ENCODE measurements at places on chromosomes 12 and 14. TPM values are rescaled to one million over a fixed set of nuclear protein-coding genes. Genes with fewer than 3 reads are reported as not detected.

DNA sequence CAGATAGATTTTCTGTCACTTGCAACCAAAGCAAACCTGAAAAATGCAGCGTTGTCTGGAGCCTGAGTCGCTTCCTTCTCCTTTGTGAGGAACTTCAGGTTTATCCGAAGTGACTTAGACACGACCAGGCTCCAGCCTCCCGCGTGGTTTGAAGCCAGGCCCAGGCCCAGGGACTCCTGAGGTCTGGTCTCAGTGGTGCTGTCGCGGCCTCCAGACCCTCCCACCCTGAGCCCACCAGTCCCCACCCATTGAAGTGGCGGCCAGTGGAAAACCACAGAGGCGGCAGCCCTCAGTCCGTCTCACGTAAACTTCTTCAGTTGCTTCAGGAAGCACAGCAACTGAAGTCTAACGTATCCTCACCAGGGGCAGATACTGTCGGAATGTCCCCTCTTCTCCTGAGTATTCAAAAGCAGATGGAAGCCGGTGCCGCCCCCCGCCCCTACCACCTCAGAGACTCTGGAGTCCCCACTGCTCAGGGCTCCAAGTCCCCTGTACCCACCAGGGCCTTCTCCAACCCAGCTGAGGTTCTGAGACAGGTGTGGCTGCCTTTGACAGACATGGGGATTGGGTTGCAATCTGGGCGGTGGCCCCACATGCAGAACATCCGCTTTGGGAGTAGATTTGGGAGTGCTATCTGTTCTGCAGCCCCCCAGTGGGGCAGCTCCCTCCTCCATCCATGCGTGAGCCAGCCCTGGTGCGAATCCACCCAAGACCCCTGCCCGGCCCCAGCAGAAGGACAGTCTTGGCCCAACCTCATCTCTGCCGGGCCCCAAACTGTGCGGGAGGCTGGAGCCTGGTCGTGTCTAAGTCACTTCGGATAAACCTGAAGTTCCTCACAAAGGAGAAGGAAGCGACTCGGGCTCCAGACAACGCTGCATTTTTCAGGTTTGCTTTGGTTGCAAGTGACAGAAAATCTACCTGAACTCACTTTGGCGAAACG lies 26.6 kb upstream of the GALNT9 start:
- no peak for DNase-seq
- no peaks in the 10 kb centered on the region for H3K36me3 ChIP-seq
- H3K4me3 ChIP-seq = no peak overlapping the region
- H3K27ac ChIP-seq = no peak overlapping the region
- H3K4me1 ChIP-seq = no peaks in the 10 kb centered on the region
- no peaks in the 10 kb centered on the region for H3K27me3 ChIP-seq

DNA sequence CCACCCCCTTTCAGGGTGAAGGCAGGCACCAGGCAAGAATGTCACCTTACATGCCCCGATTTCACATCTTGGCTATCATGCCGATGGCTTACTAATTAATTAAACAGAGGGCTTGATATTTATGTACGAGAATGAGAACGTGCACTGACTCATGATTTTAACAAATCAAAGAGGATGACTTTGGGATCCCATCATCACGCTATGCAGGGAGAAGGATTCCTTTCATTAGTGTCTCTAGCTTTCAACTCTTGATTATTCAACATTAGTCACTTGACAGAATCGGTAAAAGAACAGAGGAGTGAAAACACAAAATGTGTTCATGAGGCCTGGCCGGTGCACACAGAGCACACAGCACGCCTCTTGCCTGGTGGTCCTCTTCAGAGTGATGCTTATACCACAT lies 80.6 kb downstream of the PRKAB1 start:
- H3K27ac ChIP-seq = no peak overlapping the region
- H3K27me3 ChIP-seq = no peaks in the 10 kb centered on the region
- H3K36me3 ChIP-seq = peaks cover 28% of the 10 kb centered on the region
- no peak overlapping the region for H3K4me3 ChIP-seq
- no peak for DNase-seq
- no peaks in the 10 kb centered on the region for H3K4me1 ChIP-seq

The SLC5A8 gene
- 0.35 TPM for total RNA-seq

The ISM2 gene
- 0.69 TPM for total RNA-seq

The WNT1 gene
- total RNA-seq = not detected

The PKP2 gene
- total RNA-seq = 49.9 TPM

- peak overlapping the region; percentile 78 for H3K4me3 ChIP-seq
- H3K27ac ChIP-seq = no peak overlapping the region
- H3K36me3 ChIP-seq = no peaks in the 10 kb centered on the region
- H3K4me1 ChIP-seq = peaks cover 41% of the 10 kb centered on the region
- no peak for DNase-seq
Measured at GRCh38 chr12:122894193-122895121, 1.5 kb downstream of the VPS37B start.

GRCh38 chr12:110289044-110289710 lies 8.1 kb downstream of the ATP2A2 start:
- peaks cover 43% of the 10 kb centered on the region for H3K36me3 ChIP-seq
- H3K4me3 ChIP-seq = no peak overlapping the region
- peaks cover 20% of the 10 kb centered on the region for H3K4me1 ChIP-seq
- H3K27ac ChIP-seq = no peak overlapping the region

DNA sequence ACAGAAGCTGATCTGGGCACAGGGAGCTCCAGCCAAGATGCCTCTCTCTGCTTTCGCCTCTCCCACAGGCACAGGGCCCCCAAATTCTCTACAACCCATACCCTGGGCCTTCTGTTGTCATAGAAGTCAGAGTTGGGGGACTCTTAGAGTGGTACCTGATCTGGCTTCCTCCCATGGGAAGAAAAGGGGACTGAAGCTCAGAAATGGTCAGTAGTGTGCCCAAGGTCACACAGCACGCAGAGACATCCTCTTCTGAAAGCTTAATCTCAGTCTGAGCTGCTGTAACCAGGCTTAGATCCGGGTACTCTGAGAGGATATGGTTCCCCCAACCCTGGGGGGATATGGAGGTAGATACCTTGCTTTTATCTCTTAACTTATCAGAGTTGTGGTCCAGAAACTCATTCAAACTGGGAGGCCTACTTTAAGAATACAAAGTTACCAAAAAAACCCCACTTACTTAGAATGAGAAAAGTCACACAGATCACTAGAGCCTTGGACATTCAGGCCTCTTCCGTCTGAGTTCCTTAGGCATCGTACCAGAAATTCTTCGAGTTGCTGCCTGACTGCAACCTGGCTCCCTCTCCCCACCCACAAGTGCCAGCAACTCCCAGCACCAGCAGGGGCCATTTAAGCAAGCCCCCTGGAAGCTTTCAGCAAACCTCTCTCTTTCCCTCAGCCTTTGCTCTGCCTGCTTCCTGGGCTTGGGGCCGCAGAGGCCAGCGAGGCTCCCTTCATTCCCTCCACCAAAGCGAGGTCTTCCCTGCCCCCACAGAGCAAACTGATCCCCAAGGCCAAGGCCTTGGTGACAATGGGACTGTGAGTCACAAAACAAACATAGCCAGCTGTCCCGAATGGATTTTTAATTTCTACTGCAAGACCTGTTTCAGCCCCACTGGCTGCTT lies 13.9 kb downstream of the KRT7 start:
- no peak overlapping the region for H3K4me3 ChIP-seq
- no peaks in the 10 kb centered on the region for H3K36me3 ChIP-seq
- no peak overlapping the region for H3K27ac ChIP-seq
- H3K4me1 ChIP-seq = no peaks in the 10 kb centered on the region
- DNase-seq = peak; percentile 16

DNA sequence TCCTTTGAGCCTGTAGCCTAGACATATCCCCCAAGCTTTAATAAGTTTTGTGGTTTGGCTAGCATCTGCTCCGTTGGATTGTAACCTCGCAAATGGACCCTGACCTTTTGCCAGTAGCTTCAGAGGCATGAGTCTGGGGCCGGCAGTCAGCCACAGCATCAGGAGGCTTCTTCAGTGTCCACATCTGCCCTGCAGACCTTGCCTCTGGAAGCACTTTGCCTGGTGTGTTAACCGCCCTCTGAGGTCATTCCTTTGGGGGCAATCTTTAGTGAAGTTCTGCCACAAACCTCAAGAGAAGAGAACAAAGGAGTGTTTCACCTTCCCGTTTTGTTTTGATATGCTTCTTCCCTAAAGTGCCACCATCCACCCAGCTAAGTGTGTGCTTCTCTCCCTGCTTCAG lies 71.4 kb downstream of the GNS start:
- DNase-seq = no peak
- no peak overlapping the region for H3K4me3 ChIP-seq
- H3K27me3 ChIP-seq = no peaks in the 10 kb centered on the region
- peaks cover 41% of the 10 kb centered on the region for H3K4me1 ChIP-seq
- 0 out of 2 replicates have a peak overlapping the region, but pooled peaks have one; percentile 30 for H3K27ac ChIP-seq

- H3K4me3 ChIP-seq = 0 out of 2 replicates have a peak overlapping the region, but pooled peaks have one; percentile 43
- peaks cover 9% of the 10 kb centered on the region for H3K4me1 ChIP-seq
- no peak overlapping the region for H3K27ac ChIP-seq
- peak; percentile 98 for DNase-seq
- H3K36me3 ChIP-seq = peaks cover 6% of the 10 kb centered on the region
- H3K27me3 ChIP-seq = no peaks in the 10 kb centered on the region
Measured at GRCh38 chr12:113161415-113162016, 12.0 kb downstream of the CFAP73 start.

GRCh38 chr12:57296291-57296690 lies 45.3 kb upstream of the STAC3 start:
- H3K36me3 ChIP-seq = no peaks in the 10 kb centered on the region
- no peak overlapping the region for H3K4me3 ChIP-seq
- DNase-seq = no peak
- no peaks in the 10 kb centered on the region for H3K27me3 ChIP-seq
- peaks cover 16% of the 10 kb centered on the region for H3K4me1 ChIP-seq

- no peak overlapping the region for H3K27ac ChIP-seq
- no peak overlapping the region for H3K4me3 ChIP-seq
- no peaks in the 10 kb centered on the region for H3K27me3 ChIP-seq
- H3K4me1 ChIP-seq = no peaks in the 10 kb centered on the region
- DNase-seq = no peak
Measured at GRCh38 chr12:65287426-65287825, 8.9 kb downstream of the MSRB3 start.

GRCh38 chr14:105333020-105333490 lies 18.5 kb downstream of the PACS2 start:
- DNase-seq = no peak
- H3K27ac ChIP-seq = no peak overlapping the region
- no peaks in the 10 kb centered on the region for H3K27me3 ChIP-seq
- H3K4me1 ChIP-seq = peaks cover 16% of the 10 kb centered on the region
- no peak overlapping the region for H3K4me3 ChIP-seq

- no peak overlapping the region for H3K4me3 ChIP-seq
- no peak for DNase-seq
- H3K27me3 ChIP-seq = no peaks in the 10 kb centered on the region
Measured at GRCh38 chr12:32826807-32827412, 69.7 kb downstream of the PKP2 start.

DNA sequence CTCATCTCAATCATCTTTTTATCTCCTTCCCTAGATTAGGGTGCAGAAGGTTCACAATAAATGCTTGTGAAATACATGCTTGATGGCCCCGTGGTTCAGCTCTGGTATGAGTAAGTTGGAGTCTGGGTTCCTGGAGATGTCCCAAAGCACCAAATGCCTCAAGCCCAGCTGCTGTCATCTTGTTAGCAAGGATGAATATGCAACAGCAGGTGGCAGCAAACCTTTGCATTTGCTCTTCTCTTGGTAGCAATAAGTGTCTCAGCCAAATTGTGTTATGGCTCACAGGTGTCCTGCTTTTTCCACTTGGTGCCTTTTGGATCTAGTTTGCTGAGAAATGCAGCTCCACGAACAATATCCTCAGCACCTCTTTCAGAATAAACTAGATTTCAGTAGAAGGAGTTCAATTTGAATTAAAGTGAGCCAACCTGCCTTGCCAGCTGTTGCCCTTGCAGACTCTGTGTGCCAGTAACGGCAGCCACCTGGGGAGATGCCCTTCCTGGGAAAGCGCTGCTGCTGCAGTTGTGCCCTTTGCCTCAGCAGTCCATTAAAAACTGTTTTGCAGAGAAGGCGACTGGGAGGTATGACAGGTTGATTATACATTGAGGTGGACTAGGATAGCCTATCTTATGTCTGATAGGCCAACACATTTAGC lies 417.3 kb downstream of the SNAPC1 start:
- H3K27me3 ChIP-seq = no peaks in the 10 kb centered on the region
- no peak overlapping the region for H3K4me3 ChIP-seq
- no peaks in the 10 kb centered on the region for H3K4me1 ChIP-seq
- peak; percentile 90 for DNase-seq
- no peak overlapping the region for H3K27ac ChIP-seq

GRCh38 chr12:116303929-116304328 lies 26.4 kb upstream of the MED13L start:
- H3K27ac ChIP-seq = no peak overlapping the region
- H3K4me3 ChIP-seq = no peak overlapping the region
- H3K36me3 ChIP-seq = no peaks in the 10 kb centered on the region
- peaks cover 3% of the 10 kb centered on the region for H3K4me1 ChIP-seq
- no peaks in the 10 kb centered on the region for H3K27me3 ChIP-seq

GRCh38 chr12:69476276-69477017 lies 6.3 kb downstream of the FRS2 start:
- H3K4me1 ChIP-seq = peaks cover 42% of the 10 kb centered on the region
- no peak overlapping the region for H3K27ac ChIP-seq
- H3K27me3 ChIP-seq = no peaks in the 10 kb centered on the region
- no peak for DNase-seq
- no peak overlapping the region for H3K4me3 ChIP-seq
- no peaks in the 10 kb centered on the region for H3K36me3 ChIP-seq

GRCh38 chr14:69531135-69531534 lies 43.5 kb downstream of the CCDC177 start:
- H3K36me3 ChIP-seq = no peaks in the 10 kb centered on the region
- no peaks in the 10 kb centered on the region for H3K27me3 ChIP-seq
- no peaks in the 10 kb centered on the region for H3K4me1 ChIP-seq
- H3K4me3 ChIP-seq = no peak overlapping the region

DNA sequence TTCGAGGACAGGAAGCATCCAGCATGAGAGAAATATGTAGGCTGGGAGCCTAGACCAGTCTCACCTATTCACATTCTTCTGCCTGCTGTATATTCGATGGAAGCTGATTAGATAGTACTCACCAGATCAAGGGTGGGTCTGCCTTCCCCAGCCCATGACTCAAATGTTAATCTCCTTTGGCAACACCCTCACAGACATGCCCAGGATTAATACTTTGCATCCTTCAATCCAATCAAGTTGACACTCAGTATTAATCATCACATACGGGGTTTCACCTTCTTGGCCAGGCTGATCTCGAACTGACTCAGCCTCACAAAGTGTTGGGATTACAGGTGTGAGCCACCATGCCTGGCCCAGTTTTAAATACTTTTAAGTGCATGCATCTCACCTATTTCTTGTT lies 30.5 kb upstream of the SLC10A1 start:
- H3K27ac ChIP-seq = no peak overlapping the region
- DNase-seq = no peak
- no peaks in the 10 kb centered on the region for H3K27me3 ChIP-seq
- no peak overlapping the region for H3K4me3 ChIP-seq
- no peaks in the 10 kb centered on the region for H3K4me1 ChIP-seq

DNA sequence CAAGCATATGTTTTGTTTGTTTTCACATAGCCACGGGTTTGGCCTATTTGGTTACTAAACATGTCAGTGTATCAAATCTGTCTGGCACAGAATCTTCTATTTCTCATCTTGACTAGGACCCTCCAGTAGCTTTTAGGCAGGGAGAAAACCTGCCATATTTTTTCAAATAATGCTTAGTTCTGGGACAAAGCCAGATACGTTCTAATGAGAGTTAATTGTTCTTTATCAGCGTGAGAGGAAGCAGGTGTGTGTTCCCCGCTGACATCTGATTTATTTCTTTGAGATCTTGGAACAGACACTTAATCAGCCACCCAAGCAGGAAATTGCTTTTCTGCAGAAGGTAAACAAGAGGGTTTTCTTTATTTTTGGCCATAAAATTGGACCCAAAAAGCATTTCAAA lies 54.8 kb downstream of the GOLGA5 start:
- H3K27me3 ChIP-seq = no peaks in the 10 kb centered on the region
- no peaks in the 10 kb centered on the region for H3K4me1 ChIP-seq
- H3K27ac ChIP-seq = no peak overlapping the region
- DNase-seq = no peak
- H3K4me3 ChIP-seq = no peak overlapping the region
- no peaks in the 10 kb centered on the region for H3K36me3 ChIP-seq
